Gastroesophageal sphincter (tissue), 4 donors: ENCODE measurements at places on chromosomes 1 and 21. TPM values are rescaled to one million over a fixed set of nuclear protein-coding genes. Genes with fewer than 3 reads are reported as not detected.

Gene CHD1L
- 14.4 TPM for total RNA-seq

GRCh38 chr1:24695202-24695974, 49.9 kb upstream of the CLIC4 start:
- ATAC-seq = no peak

GRCh38 chr1:157069601-157070000, 24.1 kb upstream of the ARHGEF11 start:
- ATAC-seq = no peak

Gene FCRL6
- total RNA-seq = 1.9 TPM

DNA sequence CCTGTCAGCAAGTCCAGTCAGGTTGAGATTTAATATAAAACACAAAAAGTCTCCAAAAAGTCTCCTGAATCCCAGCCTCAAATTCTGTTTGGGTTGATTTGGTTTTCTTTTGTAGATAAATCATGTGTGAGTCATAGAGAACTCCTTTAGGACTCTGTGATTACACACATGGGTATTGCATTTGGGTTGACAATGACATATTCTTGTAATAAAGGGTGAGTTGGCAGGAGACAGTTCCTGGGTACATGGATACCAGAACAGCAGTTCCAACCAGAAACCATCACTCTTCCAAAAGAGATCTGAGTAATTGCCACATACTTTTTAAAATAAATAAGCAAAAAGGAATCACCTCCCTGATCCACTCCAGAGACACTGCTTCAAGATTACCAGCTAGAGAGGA, 8.9 kb downstream of the CR2 start:
- ATAC-seq = no peak

GRCh38 chr1:64111787-64112186, 91.6 kb upstream of the UBE2U start:
- no peak for ATAC-seq

Gene LMX1A
- total RNA-seq = 0.13 TPM

DNA sequence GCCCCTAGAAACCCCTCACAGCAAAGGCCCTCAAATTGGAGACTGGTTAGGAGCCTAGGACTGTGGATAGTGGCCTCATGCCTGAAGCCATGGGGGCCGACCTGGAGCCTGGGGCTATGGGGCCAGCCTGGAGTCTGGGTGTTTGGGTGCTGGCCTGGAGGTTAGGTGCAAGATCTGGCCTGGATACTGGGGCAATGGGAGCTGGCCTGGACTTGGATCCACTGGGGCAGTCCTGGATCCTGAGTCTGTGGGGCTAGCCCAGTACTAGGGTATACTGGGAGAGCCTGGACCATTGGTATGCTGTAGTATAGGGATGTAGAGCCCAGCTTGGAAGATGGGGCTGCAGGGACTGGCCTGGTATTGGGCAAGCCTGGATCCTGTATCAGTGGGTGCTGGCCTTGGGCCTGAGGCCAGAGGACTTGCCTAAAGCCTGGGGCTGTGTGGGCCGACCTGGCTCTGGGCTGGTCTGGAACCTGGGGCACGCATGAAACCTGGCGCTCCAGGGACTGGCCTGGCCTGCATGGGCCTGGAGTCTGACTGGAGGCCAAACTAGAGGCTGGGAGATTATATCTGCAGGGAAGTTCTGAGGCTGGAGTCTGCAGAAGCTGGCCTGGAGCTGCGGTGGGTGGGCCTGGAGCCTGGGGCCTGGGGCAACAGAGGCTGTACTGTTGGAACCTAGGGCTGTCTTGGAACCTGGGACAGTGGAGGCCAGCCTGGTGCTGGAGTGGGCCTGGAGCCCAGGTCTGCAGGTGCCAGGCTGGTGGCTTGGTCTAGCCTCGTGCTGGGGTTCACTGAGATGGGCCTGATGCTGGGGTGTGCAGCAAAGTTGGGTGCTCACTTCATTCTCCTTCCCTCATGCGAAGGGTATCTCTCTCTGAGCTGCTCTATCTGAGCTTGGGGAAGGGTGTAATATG, 12.6 kb upstream of the DENND1B start:
- no peak for ATAC-seq

DNA sequence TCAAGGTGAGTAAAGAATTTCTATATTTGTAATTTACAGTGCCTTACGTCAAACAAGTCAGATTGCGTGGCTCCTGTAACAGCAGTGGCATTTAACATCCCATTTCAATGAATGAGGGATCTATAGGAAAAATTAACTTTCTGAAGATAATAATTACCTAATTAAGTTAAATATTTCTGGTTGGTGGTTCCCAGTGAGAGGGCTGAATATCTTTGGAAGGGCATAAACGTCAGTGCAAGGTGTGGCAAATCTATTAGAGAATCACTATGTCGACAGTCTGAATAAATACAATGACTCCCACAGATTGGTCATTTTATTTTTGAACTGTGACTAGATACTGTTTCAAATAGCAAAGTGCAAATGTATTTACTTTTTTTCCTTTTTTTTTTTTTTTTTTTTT, 80.0 kb downstream of the S1PR1 start:
- ATAC-seq = no peak

- ATAC-seq = no peak
Measured at GRCh38 chr21:16408280-16408679, 678.5 kb downstream of the USP25 start.

Gene TMEM269
- total RNA-seq = not detected

Gene LCE1E
- not detected for total RNA-seq

DNA sequence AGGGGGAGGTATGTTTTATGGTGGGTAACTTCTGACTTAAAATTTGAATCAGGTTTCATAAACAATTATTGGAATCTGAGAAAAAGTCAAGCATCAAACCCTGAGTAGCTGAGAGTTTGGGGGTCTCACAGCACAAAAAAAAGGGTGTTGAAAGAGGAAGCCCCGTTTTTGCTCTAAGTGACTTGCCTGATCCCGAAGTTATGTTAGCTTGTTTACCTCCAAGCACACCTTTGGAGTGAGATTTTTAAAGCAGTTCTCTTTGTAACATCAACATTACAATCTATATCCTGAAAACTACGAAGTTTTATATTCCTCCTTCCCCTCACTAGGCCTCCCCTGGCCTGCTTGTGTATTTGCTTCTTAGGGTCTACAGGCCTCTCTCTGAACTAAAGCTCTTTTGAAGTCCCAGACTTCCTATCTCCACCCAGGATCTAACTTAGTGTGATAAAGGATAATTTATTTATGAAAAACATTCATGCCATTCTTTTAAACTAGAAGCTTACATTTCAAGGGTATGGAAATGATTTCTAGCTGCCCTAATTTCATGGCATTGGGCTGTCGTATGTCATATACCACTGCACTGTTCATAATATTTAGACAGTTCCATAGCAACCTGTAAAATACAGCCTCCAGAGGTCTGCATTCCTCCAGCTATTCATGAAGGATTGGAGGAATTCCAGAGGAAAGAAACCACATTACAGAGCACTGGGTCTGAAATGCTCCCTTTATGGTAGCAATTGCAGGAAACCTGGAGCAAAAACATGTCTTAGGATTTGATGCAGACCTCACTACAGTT, 36.1 kb upstream of the RGS1 start:
- peak; percentile 81 for ATAC-seq

Gene GJA4
- 27.0 TPM for total RNA-seq

Gene PODN
- total RNA-seq = 126 TPM

Gene KRTAP21-2
- not detected for total RNA-seq

DNA sequence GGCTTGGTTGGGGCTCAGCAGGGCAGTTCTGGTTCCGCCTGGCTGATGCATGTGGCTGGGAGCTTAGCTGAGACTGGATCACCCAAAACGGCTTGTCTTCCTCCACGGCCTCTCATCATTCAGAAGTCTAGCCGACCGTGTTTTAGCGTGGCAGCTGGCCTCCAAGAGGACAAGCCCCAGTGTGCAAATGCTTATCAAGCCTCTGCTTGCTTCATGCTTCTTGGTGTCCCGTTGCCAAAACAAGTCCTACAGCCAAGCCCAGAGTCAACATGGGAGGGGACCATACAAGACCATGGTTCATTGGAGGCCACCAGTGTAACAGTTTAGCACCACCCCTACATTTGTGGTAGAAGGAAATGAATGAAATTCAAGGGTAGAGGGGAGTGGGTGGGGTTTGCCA, 10.5 kb upstream of the KDF1 start:
- no peak for ATAC-seq

Gene GJA9
- not detected for total RNA-seq

- ATAC-seq = no peak
Measured at GRCh38 chr21:32083197-32083596, 195.7 kb downstream of the MIS18A start.

GRCh38 chr1:30704765-30705509, 18.4 kb downstream of the MATN1 start:
- no peak for ATAC-seq

- ATAC-seq = no peak
Measured at GRCh38 chr1:119910618-119911017, 14.3 kb upstream of the ADAM30 start.

DNA sequence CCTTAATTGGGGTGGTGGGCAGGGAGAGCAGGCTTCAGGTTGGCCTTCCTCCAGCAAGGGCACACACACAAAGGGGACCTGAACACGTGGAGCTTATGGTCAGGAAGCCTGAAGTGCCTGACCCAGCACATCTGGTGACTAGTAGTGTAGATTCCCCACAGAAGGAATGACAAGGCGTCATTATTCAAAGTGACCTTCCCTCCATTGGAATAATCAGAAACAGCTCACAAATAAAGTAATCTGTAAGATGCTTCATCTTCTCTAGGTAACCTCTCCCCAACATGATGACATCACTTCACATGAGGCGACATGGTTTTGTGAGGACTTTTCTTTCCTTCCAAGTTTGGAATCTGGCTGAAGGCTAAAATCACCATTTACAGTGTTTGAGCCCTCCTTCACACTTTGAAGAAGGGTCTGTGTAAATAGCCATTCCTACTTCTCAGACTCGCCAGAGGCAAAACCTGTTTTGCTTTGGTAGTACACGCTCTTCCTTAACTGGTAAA, 32.8 kb upstream of the ERG start:
- no peak for ATAC-seq

GRCh38 chr1:112454316-112454715, 54.4 kb upstream of the WNT2B start:
- no peak for ATAC-seq

DNA sequence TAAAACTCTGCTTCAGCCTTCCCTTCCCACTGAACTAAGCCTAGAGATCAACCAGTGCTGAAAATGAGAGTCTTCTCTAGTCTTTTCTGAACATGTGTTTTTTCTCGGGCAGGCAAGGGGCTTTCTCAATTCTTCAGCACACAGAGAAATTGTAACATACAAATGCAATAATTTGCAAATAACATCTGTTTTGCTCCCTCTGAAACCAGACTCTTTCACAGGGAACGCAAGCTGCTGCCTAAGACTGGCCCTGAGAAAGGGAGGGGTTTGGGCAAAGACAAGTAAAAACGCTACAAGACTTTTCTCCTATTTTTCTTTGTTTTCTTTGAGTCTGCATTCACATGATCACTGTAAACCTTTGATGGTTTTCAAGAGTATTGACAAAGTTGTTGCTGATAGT, 39.6 kb upstream of the VN1R5 start:
- ATAC-seq = no peak

GRCh38 chr1:65691972-65692371, 100.7 kb upstream of the PDE4B start:
- ATAC-seq = peak; percentile 11

DNA sequence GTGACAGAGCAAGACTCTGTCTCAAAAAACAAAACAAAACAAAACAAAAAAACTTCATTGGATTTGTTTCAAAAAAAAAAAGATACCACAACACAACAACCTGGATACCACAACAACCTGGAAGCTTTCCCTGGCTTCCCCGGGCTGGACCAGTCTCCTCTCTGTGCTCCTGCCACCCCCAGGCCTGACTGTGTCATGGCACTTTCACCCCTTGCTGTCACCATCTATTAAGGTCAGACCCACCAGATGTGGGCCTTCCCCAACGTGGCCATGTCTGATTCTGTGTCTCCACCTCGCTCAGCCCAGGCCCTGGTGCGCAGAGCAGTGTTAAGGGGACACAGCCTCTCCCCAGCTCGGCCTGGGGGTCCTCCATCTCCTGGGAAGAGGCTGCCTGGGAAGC, 28.3 kb upstream of the ACOT11 start:
- no peak for ATAC-seq
